ENCODE measurements at places on chromosomes 5 and 9.

- peak; percentile 75 for DNase-seq
These were observed 66.6 kb downstream of the ZNF474 start for GRCh38 chr5:122195802-122196394.

DNA sequence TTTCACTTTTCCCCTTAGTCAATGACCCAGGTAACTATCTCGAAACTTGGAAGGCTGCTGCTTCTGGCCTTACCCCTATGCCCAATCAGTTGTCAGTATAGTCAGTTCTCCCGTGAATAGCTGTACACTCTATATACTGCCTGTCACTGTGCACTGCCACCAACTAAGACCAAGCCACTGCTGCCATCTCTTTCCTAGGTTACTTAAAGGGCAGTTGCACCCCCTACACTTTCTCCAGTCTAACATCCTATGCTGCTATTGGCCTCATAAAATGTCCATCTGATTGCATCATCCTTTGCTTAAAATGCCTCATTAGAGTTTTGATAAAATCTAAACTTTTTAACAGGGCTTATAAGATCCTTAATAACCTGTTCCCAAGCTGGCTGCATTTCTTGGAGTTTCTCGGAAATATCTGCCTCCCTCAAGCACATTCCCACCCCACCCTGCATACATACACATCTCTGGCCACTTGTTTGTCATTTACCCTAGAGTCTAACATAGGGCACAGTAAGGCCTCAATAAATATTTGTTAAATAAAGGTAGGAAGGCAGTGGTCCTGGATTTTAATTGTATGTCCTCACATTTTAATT, 32.8 kb upstream of the TNFAIP8 start:
- DNase-seq: peak; percentile 47

- DNase-seq: no peak
These were observed 48.4 kb downstream of the EXOSC2 start for GRCh38 chr9:130741831-130742449.

- DNase-seq: no peak
These were observed 132.7 kb upstream of the APC start for GRCh38 chr5:112604732-112605630.

GRCh38 chr9:98917746-98918487, 25.8 kb upstream of the COL15A1 start:
- DNase-seq: no peak
